ENCODE measurements at places on chromosomes 12 and 14. TPM values are rescaled to one million over a fixed set of nuclear protein-coding genes. Genes with fewer than 3 reads are reported as not detected.

Gene LIN7A
- 0.25 TPM for total RNA-seq

Gene RIN3
- total RNA-seq: 120 TPM

Gene CCDC196
- total RNA-seq: not detected

Gene OR11G2
- not detected for total RNA-seq

Gene LLPH
- total RNA-seq: 32.9 TPM

Gene EPYC
- not detected for total RNA-seq
